ENCODE measurements at places on chromosomes 7 and 10.

- DNase-seq, result no peak
Measured at GRCh38 chr7:31067491-31067890, 15.4 kb downstream of the ADCYAP1R1 start.

GRCh38 chr10:75740541-75740940 lies 309.1 kb downstream of the LRMDA start:
- DNase-seq, result no peak

DNA sequence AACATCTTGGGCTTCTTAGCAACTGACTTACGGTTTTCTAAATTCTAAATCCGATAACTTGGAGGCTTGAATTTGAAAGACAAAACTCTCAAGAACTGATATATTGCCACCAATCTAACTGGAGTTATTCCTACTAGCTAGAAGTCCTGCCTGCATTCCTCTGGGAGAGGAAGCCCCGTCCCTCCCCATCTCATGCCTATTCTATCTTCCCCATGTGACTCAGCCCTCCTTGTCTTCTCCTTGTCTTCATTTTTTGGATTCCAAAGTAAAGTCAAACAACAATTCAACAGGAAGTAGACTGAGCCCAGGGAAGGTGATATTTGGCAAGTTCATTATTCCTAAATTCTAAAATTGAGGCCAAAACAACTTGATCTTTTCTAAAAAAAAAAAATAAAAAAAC lies 587.7 kb downstream of the KCNMA1 start:
- DNase-seq, result no peak

GRCh38 chr7:696426-696811 lies 30.1 kb upstream of the DNAAF5 start:
- no peak for DNase-seq

DNA sequence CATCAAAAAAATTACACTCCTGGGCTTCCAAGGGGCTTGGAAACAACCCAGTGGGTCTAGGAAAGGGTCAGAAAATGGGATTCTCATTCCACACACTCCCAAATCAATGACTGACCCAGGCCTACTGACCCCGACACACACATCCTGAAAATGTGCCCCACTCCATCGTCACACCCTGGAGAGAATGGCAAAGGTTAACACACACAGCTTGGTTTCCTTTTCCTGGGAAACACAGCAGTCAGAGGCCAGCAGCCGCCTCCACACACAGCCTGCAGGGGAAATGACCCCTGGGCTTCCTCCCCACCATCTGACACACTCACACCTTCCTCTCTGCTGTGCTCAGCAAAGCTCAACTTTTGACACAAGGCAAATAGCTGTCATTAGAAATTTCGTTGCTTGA lies 42.9 kb downstream of the SH3PXD2A start:
- no peak for DNase-seq

- no peak for DNase-seq
Measured at GRCh38 chr7:46256870-46257661, 336.0 kb upstream of the IGFBP3 start.

DNA sequence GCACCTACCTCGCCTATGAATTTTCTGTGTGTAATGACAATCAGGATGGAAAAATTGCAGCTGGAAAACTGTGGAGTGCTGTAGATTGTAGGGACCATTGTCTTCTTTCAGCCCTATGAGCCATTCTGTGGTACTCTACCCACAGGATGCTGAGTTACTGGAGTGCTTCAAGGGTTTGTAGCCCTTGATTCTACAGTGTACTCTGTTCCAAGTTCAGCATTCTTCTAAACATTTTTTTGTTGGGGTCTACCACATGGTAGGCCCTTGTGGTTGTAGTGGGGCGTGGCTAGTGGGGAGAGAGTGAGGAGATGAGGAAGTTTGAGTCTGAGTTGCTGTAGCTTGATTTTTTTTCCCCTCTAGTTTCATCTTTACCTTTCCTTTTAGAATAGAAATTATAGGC lies 33.5 kb downstream of the REEP3 start:
- DNase-seq, result peak; percentile 71

GRCh38 chr10:38102880-38103279 lies 8.7 kb downstream of the ZNF37A start:
- no peak for DNase-seq

GRCh38 chr10:6916601-6917000 lies 336.5 kb upstream of the PRKCQ start:
- no peak for DNase-seq

DNA sequence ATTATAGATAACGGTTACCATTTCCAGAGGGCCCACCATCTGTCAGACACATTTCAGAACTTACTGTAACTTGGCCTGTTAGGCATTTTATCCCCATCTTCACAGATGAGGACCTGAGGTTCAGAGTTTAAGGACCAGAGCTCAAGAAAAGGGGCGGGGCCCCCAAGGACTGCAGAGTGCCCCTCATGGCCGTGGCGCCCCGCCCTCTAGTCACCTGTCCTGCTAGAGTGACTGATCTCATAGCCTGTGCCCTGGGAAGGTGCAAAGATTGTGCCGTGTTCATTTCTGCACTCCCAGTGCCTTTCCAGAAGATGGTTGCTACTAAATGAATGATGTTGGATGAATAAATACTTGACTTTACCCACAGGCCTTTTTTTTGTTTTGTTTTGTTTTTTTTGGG lies 107.0 kb downstream of the XRCC2 start:
- no peak for DNase-seq

- no peak for DNase-seq
Measured at GRCh38 chr7:155645662-155646061, 1.2 kb downstream of the RBM33 start.

GRCh38 chr7:20450536-20450935 lies 119.8 kb downstream of the ITGB8 start:
- no peak for DNase-seq

- DNase-seq, result no peak
Measured at GRCh38 chr10:114363745-114364454, 40.4 kb downstream of the AFAP1L2 start.

DNA sequence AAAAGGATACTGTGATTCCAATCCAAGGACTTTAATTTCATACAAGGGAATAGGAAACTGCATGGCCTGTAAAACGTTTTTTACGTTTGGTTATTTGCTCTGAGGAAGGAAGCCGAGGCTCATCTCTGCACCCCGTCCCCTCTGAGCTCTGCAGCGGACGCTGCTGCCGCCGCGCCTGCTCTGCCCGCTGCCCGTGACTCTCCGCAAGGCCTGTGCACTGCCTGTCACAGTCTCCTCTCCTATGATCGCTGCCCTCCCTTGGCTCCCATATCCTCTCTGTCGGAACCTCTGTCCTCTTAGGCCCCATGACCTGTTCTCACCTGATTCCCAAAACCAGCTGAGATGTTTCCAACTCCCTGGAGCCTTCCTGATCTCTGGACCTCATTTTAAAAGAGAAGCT lies 320.3 kb upstream of the ZNF32 start:
- no peak for DNase-seq

- DNase-seq, result no peak
Measured at GRCh38 chr7:115054478-115055065, 132.7 kb downstream of the MDFIC start.

DNA sequence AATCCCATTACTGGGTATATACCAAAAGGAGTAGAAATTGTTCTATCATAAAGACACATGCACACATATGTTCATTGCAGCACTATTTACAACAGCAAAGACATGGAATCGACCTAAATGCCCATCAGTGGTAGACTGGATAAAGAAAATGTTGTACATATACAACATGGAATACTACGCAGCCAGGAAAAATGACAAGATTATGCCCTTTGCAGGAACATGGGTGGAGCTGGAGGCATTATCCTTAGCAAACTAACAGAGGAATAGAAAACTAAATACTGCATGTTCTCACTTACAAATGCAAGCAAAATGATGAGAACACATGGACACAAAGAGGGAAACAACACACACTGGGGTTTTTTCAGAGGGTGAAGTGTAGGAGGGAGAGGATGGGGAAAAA lies 300.2 kb downstream of the BAMBI start:
- no peak for DNase-seq

DNA sequence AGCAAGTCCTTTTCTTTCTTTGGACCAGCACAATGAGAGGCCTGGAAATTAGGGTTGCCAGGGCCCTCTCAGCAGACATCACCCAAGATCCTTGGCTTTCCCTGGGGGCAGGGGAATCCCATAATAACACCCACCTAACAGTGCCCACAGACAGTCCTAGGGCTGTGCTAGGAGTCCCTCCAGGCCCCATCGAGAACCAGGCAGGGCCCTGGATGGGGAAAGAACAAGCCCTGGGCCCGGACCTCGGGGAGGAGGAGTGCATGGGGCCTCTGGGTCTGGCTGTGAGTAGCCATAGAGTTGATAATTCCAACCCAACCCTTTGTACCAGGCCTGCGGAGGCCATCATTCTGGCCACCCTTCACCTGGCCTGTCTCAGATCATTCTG lies 201.2 kb upstream of the ZMIZ1 start:
- DNase-seq, result no peak

GRCh38 chr10:78491812-78492211 lies 458.1 kb downstream of the RPS24 start:
- DNase-seq, result no peak

- no peak for DNase-seq
Measured at GRCh38 chr7:28528899-28529298, 116.6 kb downstream of the CREB5 start.

GRCh38 chr10:60525716-60526585 lies 136.3 kb upstream of the ANK3 start:
- no peak for DNase-seq

DNA sequence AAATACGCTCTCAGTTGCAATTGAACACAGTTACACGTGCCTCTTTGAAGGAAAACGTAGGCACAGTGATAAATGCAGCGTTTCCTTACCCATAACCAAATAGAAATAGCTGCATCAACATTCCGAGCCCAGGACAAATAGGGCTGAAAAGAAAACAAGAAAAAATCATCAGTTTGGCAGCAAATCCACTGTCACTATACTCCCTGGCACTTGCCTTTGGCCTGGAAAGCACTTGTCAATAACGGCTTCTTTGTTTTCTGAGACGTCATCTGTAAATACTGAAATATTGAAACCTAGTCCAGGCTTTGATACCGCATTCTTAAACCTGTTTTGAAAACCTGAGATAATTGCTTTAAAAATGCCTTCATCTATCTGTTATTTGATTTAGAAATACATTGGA lies 167.2 kb upstream of the AKR1E2 start:
- DNase-seq, result no peak

- no peak for DNase-seq
Measured at GRCh38 chr7:152176797-152177196, 151.3 kb downstream of the GALNT11 start.

DNA sequence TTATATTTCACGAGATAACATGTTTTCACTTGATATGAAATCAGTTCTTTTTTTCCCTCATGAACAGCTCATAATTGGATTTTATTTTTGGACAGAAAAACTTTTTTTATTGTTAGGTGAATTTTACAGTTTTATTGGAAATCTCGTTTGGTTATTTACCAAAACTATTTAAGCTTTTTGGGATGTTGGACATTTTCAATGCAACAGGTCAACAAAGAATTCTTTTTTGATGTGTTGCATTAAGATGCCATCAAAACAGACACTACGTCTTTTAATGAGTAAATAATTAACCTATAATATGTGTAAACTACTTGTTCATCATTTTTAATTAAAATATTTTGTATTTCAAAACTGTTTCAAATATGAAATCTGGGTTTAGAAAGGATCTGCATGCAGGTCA lies 5.3 kb downstream of the KMT2E start:
- no peak for DNase-seq

GRCh38 chr10:94500063-94500462 lies 45.5 kb upstream of the HELLS start:
- no peak for DNase-seq

- no peak for DNase-seq
Measured at GRCh38 chr10:21518149-21518640, 7.3 kb downstream of the SKIDA1 start.

DNA sequence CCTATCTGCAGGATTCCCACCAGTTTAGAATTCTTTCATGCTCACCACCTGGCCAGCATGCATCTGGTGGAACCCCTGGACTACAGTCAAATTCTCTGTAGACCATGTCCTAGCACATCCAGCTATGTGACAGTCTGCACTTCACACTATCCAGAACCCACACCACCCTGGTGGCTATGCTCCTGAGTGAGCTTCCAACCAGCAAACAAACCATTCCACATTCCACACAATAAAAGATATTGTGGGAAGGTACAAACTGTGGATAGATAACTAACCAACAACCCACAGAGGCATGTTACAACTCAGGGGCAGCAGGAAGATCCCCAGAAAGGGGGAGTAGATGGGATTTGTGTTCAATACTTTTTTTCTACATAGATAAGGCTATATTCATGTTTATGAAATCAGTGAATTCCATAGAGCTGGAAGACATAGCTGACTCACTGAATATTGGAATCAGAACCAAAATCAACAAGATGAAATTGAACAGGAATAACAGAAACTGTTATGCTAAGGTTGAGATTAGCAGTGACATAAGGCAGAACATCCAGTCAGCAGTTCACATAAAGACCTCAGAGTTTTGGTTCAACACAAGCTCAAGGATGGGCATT lies 72.5 kb downstream of the LRRC17 start:
- no peak for DNase-seq
